ENCODE measurements at places on chromosomes 4 and X. TPM values are rescaled to one million over a fixed set of nuclear protein-coding genes. Genes with fewer than 3 reads are reported as not detected.

DNA sequence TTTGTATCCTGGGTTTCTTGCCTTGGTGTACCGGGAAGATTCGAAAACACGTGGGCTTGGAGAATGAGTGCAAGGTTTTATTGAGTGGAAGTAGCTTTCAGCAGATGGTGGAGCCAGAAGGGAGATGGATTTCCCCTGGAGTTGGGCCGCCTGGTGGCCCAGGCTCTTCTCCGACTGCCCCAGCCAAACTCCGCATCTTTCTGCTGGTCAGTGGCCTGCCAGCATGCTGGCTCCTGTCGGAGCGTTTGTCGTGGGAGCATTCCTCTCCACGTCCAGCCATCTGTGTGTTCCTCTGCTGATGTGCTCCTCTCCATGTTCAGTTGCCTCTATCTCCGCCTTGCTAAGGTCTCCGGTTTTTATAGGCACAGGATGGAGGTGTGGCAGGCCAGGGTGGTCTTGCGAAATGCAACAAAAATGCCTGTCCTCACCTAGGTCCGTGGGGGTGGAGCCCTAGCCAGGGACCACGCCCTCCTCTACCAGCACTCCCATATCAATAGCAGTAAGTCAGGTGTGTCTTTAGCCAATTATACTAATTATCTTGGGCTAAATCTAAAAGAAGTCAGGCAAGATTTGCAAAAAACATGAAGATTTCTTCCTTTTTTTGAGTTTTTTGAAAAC lies 745.8 kb upstream of the AMOT start:
- no peak for DNase-seq

DNA sequence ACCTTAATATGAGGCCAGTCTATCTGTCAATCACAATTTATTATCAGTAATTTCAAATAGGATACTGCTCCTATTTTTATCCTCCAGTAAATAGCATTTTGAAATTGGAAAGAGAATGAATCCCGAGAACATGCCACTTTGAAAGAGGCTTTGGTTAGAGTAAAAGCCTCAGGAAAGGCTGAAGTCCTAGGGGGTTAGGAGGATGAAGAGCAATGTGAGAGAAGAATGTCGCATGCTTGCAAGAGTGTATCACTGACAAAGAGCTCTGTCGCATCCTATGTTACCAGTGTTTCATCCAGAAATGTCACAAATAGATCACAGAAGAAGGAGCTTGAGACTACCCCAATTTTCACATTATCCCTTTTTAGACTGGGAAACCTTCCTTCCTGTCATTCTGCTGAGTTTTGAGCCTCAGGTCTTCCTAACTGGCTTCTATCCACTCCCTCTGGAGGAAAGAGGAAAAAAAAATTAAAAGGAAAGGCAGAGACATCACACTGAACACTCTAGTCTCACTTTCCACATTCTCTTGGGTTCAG lies 39.8 kb downstream of the GPM6A start:
- no peak for DNase-seq

- DNase-seq, result no peak
Observed at GRCh38 chr4:153643406-153644383, 40.4 kb upstream of the TLR2 start.

- DNase-seq, result no peak
Observed at GRCh38 chrX:10884246-10884645, 226.9 kb upstream of the HCCS start.

DNA sequence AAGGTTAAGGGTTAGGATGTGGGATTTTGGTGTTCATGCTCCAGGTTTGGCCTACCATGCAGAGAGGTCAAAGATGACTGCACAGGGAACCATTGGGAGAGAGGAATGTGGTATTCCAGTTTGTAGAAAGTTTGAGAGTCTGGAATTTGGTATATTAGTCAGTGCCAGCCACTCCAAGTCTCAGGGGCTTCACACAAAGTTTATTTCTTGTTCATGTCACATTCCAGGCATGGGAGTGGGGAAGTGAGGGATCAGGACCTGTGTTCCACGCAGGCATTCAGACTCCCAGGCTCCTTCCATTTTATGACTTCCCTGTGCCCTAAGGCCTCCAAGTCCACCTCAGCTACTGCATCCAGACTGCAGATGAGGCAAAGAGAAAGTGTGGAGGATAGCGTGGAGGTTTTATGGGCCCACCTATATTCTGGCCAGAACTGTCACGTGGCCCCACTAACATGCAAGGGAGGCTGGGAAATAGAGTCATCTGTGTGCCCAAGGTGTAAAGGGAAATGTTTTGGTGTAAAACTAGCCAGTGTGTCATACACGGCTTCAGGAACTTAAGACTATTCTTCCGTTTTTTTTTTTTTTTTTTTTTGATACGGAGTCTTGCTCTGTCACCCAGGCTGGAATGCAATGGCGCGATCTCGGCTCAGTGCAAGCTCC lies 140.6 kb upstream of the SCML1 start:
- no peak for DNase-seq

DNA sequence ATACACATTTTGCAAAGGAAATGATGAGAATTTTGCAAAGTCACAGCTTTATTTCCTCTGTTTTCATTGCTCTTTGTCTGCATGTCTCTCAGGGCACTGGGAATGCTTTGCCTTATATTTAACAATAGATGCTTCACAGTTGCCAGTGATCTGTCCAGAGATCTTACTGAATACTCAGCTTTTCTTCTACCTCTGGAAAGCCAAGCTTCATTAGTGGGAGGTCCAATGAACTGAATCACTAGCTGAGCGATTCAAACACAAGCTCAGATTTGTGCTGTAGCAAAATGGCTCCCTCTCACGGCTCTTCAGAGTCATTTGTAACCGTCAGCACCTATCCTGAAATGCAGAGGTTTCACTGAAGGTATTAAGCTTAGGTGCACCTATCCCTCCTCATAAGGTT lies 138.9 kb downstream of the DCLK2 start:
- DNase-seq, result no peak

DNA sequence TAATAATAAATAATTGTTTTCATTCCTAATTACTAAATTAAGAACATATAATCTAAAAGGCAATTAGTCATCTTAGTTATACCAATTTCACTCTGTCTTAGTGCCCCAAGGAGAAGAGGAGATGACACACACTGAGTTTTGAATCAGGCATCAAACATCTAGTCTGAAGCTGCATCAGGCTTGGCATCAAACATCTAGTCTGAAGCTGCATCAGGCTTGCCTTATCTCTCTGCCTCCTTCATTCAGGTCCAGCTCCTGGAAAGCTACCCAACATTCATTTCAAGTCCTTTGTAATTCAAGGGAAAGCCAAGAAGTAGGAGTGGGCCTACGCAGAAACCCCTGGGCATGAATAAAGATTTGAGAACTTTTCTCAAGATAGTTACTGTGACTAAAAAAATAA lies 62.2 kb downstream of the SH3RF1 start:
- DNase-seq, result no peak

DNA sequence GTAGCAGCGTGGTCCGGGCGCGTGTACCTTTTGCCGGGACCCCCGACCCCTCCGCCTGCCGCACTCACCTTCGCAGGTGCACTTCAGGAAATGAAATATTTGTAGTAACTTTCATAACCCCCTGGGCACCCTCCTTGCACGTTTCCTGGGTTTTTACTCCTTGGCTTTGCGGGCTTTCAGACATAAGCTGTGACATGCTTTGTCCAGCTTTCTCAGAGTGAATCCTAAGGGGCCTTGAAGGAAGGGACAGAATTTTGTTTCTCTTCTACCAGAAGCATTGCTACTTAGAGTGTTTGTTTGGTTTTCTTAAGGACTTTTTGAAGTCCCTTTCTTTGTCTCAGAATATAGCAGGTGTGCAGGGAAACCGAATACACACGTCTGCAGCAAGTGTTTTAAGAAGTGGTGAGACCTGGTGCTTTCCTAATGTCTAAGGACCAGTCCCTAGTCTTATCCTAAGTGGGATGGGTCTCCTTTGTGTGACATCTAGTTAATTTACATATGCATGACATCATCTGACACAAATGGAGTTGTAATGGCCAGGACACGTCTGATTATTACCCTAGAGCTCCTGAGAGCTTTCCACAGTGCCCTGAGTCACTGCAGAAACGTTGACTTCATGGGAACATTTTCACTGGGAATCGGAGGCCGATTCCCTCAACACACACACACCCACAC lies 1.3 kb downstream of the FAM149A start:
- no peak for DNase-seq

GRCh38 chr4:174357321-174357720 lies 73.6 kb downstream of the CEP44 start:
- DNase-seq, result no peak

DNA sequence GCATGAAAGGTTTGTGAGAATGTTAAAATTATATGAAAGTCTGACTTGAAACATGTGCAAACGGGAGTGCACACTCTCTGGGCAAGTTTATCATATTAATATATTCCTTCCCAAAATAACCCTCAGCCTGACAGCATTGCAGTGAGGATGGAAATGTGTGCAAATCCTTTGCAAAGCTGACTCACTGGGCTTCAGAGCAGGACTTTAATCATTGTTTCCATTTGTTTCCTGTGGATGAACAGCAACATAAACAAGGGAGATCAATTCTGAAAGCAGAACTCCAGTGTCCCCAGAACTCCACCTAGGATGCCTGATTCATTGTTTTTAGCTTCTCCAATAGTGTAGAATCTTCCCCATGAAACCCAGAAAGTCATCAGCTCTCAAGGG lies 32.9 kb downstream of the SLC2A9 start:
- no peak for DNase-seq

DNA sequence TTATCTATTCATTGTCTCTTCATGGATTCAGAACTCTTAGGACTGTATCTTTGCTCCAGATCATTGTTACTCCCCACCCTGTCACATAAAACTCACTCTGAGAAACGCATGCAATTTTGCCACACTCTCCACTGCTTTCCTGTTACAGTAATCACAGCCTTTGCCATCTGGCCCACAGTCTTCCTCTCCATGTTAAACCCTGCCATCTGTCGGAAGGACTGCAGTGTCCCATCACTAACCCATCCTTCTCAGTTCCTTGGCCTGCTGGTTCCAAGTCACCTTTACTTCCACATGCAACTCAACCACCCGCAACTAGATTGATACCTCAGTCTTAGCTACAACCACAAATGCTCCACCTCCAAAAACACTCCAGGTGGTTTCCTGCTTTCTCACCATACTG lies 308.7 kb upstream of the FAM241A start:
- no peak for DNase-seq

DNA sequence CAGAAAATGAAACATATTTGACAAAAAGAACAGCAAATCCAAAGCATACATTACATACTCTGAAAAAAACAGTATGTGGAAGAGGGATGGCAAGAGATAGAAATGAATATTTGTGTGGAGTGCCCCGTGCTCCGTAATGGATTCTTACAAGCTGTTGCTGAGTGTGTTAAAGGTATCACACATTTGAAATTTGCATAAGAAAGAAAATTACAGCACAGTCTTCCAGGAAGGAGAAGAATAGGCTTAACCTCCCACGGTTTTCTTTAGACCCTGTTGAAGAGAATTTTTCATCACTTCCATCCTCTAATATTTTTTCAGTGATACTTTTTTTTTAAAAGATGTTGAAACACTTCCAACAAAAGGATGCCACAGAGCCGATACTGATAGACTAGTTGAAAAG lies 1489.4 kb downstream of the RAPGEF2 start:
- no peak for DNase-seq

DNA sequence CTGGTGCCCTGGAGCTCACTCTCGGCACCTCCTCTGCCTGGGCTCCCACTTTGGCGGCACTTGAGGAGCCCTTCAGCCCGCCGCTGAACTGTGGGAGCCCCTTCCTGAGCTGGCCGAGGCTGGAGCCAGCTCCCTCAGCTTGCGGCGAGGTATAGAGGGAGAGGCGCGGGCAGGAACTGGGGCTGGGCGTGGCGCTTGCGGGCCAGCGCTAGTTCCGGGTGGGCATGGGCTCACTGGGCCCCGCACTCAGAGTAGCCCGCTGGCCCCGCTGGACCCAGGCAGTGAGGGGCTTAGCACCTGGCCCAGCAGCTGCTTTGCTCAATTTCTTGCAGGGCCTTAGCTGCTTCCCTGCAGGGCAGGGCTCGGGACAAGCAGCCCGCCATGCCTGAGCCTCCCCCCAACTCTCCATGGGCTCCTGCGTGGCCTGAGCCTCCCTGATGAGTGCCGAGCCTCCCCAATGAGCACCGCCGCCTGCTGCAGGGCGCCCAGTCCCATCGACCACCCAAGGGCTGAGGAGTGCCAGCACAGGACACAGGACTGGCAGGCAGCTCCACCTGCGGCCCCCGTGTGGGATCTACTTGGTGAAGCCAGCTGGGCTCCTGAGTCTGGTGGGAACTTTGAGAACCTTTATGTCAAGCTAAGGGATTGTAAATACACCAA lies 26.7 kb upstream of the FAM90A26 start:
- no peak for DNase-seq

DNA sequence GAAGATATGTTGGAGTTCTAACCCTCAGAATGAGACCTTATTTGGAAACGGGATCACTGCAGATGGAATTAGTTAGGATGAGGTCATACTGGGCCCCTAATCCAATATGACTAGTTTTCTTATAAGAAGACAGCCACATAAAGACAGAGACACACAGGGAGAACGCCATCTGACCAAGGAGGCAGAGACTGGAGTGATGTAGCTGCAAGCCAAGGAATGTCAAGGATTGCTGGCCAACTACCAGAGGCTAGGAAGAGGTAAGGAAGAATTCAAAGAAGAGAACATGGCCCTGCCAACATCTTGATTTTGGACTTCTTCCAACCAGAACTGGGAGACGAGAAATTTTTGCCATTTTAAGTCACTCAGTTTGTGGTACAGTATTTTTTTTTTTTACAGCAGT lies 152.8 kb upstream of the DIPK2B start:
- DNase-seq, result no peak

DNA sequence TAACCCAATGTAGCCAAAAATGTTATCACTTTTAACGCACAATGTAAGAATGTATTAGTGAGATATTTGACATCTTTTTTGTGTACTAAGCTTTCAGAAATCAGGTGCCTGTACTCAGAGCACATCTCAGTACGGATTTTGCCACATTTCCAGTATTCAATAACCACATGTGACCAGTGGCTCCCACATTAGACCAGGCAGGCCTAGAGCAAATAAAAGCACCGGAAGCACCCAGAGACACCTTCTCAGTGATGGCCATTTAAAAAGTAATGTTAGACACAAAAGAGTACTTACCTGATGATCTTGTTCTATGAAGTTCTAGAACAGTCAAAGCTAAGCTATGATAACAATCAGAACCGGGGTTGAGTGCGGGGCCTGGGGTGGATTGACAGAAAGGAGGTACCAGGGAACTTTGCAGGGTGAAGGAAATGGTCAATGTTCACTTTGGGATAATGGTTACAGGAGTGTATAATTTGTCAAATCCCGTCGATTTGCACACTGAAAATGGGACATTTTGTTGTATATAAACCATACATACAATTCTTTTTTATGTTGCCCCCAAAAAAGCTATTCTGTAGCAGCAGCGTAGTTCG lies 1.2 kb downstream of the CTPS2 start:
- DNase-seq, result no peak

GRCh38 chr4:188031751-188032150 lies 36.2 kb downstream of the ZFP42 start:
- DNase-seq, result no peak

HEPH gene
- 2.8 TPM for total RNA-seq

AGTR2 gene
- total RNA-seq, result not detected

CBR4 gene
- total RNA-seq, result 8.5 TPM

SPANXA2 gene
- not detected for total RNA-seq

MID1IP1 gene
- 52.2 TPM for total RNA-seq

TCEAL3 gene
- 23.9 TPM for total RNA-seq

SLC2A9 gene
- total RNA-seq, result 8.5 TPM

CSAG2 gene
- not detected for total RNA-seq

WNK3 gene
- total RNA-seq, result 1.8 TPM

REELD1 gene
- 0.24 TPM for total RNA-seq
